Stimulated activated CD8-positive, alpha-beta memory T cell treated with anti-CD3 and anti-CD28 coated beads, Interleukin-4, amount 100 ng/mL, for 1 hour (primary cell): ENCODE measurements at places on chromosomes 5 and 9.

- DNase-seq = no peak
Observed at GRCh38 chr9:35489313-35490154, at the start of gene RUSC2. Gene RUSC2 (plus strand): TSS chr9:35490111. CDS start chr9:35546522, 56,411 bp downstream.

GRCh38 chr9:88521308-88521707, 13.7 kb upstream of the NXNL2 start:
- DNase-seq = no peak

DNA sequence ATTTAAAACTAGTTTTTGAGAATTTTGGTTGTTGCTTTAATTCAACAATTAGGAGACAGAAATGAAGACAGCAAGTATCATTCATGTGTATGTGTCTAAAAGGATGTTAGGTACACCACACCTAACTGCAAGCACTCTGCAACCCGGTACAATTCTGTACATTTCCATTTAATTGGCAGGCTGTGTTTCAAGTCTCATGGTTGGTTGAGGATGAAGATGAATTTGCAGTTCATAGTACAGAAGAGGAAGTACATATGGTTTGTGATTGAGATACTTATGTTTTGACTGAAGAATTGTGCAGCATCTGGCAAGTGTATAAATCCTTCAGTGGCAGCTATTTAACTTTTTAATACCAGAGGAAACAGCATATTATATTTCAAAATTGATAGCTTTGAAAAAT, 628.7 kb upstream of the ZNF608 start:
- no peak for DNase-seq

GRCh38 chr9:108696156-108696555, 159.6 kb downstream of the ACTL7B start:
- no peak for DNase-seq

DNA sequence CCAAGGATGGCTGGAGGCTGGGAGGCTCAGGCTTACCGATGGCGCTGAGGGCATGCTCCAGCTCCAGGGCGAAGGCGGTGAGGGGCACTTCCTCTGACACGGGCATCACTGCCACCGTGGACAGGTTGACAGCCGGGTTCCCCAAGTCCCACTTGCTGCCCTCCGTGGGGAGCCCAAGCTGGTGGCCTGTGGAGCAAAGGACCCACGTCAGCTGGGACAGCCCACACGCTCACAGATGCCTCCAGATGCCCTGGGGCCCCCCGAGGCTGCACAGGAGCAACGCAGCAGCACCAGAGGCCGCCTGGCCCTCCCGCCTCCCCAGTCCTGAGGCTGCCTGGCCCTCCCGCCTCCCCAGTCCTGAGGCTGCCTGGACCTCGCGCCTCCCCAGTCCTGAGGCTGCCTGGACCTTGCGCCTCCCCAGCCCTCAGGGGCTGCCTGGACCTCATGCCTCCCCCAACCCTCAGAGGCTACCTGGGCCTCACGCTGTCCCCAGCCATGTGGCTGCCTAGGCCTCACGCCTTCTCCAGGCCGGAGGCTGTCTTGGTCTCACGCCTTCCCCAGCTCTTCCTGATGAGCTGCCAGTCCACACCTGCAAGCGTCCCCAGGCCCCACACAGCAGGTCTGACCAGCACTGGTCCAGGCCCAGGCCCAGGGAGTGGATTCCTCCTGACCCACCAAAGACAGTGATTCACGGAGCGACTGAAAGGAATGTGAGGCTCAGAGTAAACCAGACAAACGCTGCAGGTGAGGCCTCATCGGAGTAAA, 25.6 kb upstream of the NSMF start:
- no peak for DNase-seq

- no peak for DNase-seq
Observed at GRCh38 chr9:113521693-113522255, 58.2 kb downstream of the RGS3 start.

DNA sequence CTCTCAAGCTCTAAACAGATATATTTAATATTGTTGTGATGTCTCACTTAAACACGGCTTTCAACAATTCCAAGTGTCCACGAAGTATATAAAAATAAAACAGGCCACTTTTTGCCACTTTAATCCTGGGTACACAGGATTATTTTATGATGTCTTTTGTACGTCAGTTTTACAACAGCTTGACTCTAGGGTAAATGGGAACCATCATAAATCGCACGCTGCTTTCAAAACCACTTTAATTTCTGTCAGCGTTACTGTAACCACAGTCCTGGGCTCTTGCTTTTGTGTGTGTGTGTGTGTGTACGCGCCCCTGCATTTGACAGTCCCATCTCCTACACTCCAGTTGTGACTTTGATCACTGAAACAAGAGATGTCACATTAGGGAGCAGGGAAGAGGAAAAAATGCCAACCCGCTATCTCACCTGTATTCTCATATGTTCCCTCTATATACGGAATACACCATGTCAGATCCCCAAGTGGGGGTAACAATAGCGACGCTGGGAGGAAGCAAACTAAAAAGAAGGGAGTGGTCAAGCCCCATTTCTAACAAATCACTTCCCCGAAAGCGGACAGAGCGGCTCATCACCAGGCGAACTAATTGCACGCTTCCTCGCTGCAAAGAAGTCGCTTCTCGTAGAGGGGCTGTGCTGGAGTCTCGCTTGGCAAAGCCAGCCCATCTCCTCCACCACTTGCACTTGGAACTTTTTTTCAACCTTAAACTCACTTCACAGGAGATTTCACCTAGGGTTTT, 1.2 kb downstream of the BNC2 start:
- no peak for DNase-seq

GRCh38 chr5:90529194-90529938, at the start of gene LYSMD3:
Gene LYSMD3 (minus strand): TSS chr5:90529584. CDS start chr5:90525289, 4,295 bp downstream.
- peak; percentile 95 for DNase-seq

DNA sequence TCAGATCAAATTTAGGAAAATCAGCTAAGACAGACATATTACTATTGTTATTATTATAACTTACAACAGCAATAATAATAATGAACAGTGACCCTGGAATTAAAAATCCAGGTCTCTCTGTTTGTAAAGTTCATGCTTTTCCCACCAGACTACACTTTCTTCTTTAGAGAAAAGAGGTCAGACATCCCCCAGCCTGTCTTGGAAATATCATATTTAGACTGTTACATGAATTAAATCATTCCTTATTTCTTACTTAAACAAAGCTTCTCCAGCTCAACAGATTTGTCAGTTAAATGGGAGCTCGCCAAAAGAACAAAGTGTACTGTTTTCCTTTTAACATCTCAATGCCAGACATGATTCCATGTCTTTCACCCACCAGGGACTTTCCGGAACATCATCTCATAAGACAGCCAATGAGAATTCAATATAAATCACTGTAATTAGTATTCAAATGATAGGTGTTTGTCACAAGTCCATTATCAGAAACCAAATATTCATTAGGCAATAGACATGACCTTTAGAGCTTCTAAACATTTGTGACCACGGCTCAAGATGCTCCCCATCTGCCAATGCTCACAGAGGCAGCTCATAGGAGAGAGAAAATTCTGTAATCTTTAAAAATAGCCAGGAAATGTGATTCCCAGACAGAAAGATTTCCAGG, 351.9 kb downstream of the ENC1 start:
- DNase-seq = no peak

- DNase-seq = peak; percentile 12
Observed at GRCh38 chr9:33852216-33852826, 35.4 kb downstream of the UBE2R2 start.

GRCh38 chr5:79191457-79191856, 44.5 kb upstream of the JMY start:
- DNase-seq = no peak

DNA sequence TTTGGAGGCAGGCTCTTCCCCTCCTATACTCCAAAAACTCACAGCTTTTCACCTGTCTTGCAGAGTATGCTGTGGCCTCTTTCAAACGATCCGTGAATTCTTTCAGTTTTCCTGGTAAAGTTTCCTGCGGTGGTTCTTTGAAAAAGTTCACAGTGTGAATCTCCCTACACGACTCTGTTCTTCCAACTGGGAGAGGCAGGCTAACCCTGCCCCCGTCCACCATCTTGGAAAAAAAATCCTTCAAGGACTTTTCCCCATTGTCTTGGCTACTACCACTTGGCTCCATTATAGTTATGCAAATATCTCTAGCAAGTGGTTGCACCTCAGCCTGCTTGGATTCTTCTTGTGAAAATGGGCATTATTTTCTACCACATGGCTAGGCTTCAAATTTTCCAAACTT, 382.6 kb downstream of the AGTPBP1 start:
- no peak for DNase-seq

DNA sequence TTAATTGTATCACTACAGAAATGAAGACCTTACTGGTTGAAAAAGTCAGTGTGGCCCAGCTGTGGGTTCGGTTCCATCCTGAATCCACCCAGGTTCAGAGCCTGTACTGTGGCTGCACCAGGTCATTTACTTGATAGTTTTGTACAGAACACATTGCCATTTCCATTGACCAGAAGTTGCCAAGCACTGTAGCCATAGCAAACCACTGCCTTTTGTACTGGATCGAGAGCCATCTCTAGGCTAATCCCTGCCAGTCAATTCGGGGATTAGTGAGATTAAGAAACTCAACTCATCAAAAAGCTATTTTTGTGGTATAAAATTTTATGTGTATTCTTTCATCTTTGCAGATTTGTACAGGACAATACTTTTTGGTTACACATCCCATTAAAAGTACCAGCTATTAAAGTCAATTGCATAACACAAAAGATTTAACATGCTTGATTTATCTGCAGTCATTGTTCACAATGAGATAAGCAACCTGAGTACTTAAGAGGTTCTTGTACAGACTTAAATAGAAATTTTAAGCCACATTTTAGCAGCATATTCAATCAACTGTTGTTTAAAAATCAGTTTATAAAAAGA, 108.5 kb upstream of the OTULINL start:
- no peak for DNase-seq

- DNase-seq = no peak
Observed at GRCh38 chr5:153459051-153459743, 31.3 kb upstream of the GRIA1 start.

DNA sequence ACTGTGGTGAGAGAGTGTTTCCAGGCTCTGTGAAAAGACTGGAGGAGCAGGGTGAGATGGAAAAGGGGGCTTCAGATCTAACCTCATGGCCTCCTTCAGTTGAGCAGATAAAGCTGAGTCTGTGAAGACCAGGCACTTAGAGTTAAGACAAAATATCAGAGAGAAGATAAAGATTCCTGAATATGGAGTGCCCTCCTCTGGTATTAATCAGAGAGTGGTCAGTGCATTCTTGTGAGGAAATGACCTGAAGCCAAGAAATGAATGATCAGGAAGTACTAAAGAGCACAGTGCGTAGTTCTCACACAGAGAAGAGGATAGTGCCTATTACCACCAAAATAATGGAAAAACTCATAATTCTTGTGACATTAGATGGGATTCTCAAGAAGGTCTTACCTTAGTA, 1417.0 kb upstream of the ACO1 start:
- DNase-seq = no peak

GRCh38 chr5:168430296-168430695, 56.0 kb upstream of the RARS1 start:
- no peak for DNase-seq

- no peak for DNase-seq
Observed at GRCh38 chr5:179738742-179739141, 6.1 kb downstream of the MAML1 start.

DNA sequence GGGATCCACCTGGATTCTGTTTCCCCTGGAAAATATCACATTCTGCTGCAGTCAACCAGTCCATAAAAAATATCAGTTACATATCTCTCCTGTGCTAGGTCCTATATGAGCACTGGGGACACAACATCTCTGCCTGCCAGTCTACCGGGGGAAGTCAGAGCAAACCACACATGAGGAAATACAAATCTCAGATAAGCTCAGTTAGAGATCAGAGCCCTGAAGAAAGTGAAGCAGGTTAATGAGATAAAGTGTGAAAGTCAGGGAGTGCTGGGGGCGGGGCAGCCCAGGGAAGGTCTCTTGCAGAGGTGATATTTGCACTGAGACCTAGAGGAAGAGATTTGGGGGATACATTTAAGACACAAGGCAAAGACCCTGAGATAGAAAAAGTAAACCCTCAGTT, 67.8 kb upstream of the SLC1A1 start:
- no peak for DNase-seq

GRCh38 chr5:157390551-157391297, 69.3 kb upstream of the NIPAL4 start:
- DNase-seq = peak; percentile 9

- DNase-seq = no peak
Observed at GRCh38 chr9:134698587-134699342, 57.2 kb downstream of the COL5A1 start.

GRCh38 chr9:134983074-134983473, 65.4 kb upstream of the FCN1 start:
- DNase-seq = no peak

- no peak for DNase-seq
Observed at GRCh38 chr9:92767066-92768054, 2.7 kb upstream of the BICD2 start.

DNA sequence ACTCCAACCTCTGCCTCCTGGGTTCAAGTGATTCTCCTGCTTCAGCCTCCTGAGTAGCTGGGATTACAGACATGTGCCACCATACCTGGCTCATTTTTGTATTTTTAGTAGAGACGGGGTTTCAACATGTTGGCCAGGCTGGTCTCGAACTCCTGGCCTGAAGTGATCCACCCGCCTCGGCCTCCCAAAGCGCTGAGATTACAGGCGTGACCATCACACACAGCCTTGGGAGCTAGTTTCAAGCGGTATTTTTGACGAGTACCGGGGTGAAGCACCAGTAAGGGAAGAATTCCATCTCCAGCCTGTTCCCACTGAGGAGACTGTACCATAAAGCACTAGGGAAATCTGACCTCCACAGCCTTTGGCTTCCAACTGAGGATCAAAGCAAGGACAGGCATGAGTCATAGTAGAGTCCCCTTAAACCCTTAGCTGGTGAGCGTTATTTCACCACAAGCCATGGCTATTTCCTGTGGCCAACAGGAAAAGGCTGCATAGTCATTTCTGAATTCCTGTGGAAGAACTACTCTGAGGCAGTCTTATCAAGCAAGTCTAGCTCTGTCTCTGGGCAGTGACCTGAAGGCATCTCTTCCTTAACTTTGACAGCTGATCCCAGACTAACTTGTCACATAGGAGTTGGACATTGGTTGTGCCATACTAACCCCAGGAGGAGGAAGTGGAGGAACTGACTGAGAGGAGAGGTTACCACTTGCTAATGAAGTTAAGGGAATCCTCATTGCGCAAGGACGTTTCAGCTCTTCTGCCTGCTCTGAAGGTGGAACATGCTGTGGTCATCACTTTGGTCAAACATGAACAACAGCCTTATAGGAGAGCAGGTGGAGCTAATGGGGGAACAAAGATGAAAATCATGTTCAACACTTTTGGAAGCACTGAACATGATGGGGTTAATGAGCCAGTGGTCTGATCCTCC, 85.8 kb upstream of the DMRT1 start:
- DNase-seq = no peak

GRCh38 chr9:116998305-116998704, 311.2 kb downstream of the TRIM32 start:
- DNase-seq = no peak

- no peak for DNase-seq
Observed at GRCh38 chr9:7176561-7176960, 418.8 kb downstream of the KDM4C start.

- DNase-seq = no peak
Observed at GRCh38 chr9:14326264-14326826, 12.4 kb upstream of the NFIB start.

DNA sequence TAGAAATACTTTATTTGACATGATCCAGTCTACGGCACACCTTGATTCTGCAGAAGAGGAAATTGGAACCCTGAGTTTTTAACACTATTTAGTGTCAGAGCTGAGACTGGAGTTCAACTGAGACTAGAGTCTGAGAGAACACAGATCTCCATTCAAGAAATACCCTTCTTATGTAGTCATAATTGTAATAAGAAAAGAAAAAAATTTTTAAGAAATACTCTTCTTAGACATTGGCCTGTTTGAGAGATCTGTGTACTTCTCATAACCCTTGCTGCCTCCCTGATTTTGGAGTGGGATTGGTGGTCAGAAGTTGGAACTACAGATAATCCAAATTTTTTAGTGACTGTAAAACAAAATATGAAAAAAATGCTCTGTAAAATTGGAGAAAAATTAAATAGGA, 253.4 kb downstream of the ARRDC3 start:
- no peak for DNase-seq
